ENCODE measurements at places on chromosomes 2 and 18. TPM values are rescaled to one million over a fixed set of nuclear protein-coding genes. Genes with fewer than 3 reads are reported as not detected.

GRCh38 chr18:24846138-24846537 is 385.7 kb downstream of the HRH4 start:
- H3K36me3 ChIP-seq = no peaks in the 10 kb centered on the region
- H3K27me3 ChIP-seq = peaks cover 13% of the 10 kb centered on the region
- no peak overlapping the region for H3K4me3 ChIP-seq
- no peak for DNase-seq

DNA sequence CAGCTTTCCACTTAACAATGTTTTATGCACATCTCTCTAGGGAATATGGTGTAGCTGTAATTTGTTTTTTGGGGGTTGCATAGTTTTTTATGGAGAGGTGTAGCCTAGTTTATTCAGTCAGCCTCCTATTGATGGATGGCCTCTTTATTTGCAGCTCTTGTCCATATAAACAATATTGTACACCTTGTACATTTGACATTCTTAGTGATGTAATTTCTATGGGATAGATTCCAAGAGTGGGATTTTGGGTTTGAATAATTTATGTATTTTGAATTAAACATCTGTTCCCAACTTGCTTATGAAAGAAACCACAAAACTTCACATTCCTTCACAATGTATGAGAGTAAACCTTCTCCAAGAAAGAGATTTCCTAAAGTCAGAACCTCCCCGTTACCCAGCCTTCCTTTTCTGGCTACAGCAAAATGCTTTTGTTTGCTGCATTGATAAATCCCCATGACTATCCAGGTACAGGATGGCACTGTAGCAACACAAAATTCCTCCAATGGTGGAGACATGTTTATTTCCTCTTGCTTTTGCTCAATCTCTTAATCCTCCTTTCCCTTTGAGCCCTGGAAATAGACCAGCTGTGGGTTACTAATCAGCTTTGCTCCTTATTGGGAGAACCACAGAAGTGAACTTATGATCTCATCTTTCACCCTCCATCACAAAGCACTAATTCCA is 58.4 kb upstream of the GALR1 start:
- H3K36me3 ChIP-seq = no peaks in the 10 kb centered on the region
- no peak for DNase-seq
- H3K27ac ChIP-seq = no peak overlapping the region
- H3K4me3 ChIP-seq = no peak overlapping the region
- H3K4me1 ChIP-seq = no peaks in the 10 kb centered on the region
- no peaks in the 10 kb centered on the region for H3K27me3 ChIP-seq

GRCh38 chr2:97935719-97936161 is 60.0 kb downstream of the TMEM131 start:
- no peaks in the 10 kb centered on the region for H3K36me3 ChIP-seq
- H3K4me3 ChIP-seq = peak overlapping the region; percentile 2
- H3K27me3 ChIP-seq = no peaks in the 10 kb centered on the region
- no peak for DNase-seq
- H3K27ac ChIP-seq = peak overlapping the region; percentile 24

DNA sequence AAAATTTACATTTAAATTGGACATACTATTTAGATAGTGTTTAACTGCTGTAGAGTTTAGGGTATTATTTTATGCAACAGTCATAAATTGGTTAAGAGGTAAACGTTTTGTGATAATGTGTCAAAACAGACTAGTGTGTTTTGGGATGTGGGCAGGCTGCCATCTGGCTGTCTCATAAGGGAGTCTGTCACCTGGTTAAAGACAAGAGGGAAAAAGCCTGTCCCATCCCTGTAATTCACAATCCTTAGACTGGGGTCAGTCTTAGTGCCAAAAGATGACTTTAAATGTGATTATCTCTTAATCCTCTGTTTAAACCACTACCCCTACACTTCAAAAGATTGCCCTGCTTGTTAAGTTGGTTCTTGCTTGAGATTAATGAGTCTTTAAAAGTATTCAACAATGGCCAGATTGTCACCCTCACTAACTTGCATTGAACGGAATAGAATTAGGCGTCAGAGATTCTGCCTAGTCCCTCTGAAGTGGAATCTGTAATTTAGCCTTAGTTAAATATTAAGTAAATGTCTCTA is 59.2 kb downstream of the SGPP2 start:
- no peak overlapping the region for H3K27ac ChIP-seq
- H3K36me3 ChIP-seq = no peaks in the 10 kb centered on the region
- H3K27me3 ChIP-seq = peaks cover 6% of the 10 kb centered on the region
- H3K4me1 ChIP-seq = no peaks in the 10 kb centered on the region

DNA sequence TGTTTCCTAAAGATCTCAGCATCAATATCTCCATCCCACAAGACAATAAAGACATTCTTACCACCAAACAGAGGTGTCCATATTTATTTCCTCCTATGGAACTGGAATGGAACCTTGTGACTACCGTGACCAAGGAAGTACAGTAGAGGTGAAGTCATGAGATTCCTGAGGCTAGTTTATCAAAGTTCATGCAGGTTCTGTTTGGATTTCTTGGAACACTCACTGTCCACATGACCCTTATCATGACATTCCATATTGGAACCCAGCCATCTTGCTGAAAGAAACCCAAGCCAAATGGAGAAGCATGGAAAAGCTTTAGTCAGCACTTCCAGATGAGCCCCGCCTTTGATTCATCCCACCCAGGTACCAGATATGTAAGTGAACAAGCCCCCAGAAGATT is 516.0 kb upstream of the POU3F3 start:
- no peak for DNase-seq
- peaks cover 2% of the 10 kb centered on the region for H3K27me3 ChIP-seq
- no peaks in the 10 kb centered on the region for H3K4me1 ChIP-seq
- no peak overlapping the region for H3K4me3 ChIP-seq

DNA sequence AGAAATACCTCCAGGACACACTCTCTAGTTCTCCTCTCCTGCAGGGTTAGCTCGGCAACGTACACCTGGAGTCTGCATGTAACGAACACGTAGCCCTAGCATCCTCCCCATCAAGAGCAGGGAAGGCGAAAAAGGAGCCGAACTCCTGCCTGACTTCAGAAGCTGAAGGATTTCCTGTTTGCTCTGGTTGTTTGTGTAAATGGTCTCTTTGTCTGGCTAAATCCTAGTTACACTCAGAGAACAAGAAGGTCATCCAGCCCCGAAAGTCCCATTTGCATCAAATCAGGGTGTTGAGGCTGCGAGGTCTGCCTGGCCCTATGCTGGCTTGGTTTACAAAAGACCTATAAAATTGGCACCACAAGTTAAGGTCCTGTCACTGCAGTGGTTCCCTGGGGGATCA is 66.4 kb upstream of the POMC start:
- peaks cover 24% of the 10 kb centered on the region for H3K4me1 ChIP-seq
- no peaks in the 10 kb centered on the region for H3K27me3 ChIP-seq
- H3K36me3 ChIP-seq = peaks cover 11% of the 10 kb centered on the region
- H3K4me3 ChIP-seq = no peak overlapping the region

GRCh38 chr2:216827073-216827720 is 32.7 kb downstream of the TNP1 start:
- no peak overlapping the region for H3K4me3 ChIP-seq
- no peaks in the 10 kb centered on the region for H3K4me1 ChIP-seq
- H3K36me3 ChIP-seq = no peaks in the 10 kb centered on the region
- no peak overlapping the region for H3K27ac ChIP-seq

- H3K36me3 ChIP-seq = no peaks in the 10 kb centered on the region
- no peak overlapping the region for H3K4me3 ChIP-seq
- no peaks in the 10 kb centered on the region for H3K4me1 ChIP-seq
- no peak for DNase-seq
These were observed 57.4 kb downstream of the FECH start for GRCh38 chr18:57529151-57529550.

DNA sequence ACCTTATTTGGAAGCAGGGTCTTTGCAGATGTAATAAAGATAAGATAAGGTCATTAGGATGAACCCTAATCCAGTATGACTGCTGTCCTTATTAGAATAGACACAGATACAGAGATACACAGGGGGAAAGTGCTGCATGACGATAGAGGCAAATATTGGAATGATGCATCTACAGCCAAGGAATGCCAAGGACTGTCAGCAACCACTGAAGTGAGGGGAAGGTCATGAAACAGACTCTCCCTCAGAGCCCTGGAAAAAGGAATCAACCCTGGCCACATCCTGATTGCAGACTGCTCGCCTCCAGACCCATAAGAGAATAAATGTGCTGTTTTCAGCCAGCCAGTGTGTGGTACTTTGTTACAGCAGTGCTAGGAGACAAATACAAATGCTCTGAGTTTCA is 14.8 kb downstream of the TMEM237 start:
- H3K4me3 ChIP-seq = no peak overlapping the region
- DNase-seq = no peak
- H3K27ac ChIP-seq = no peak overlapping the region
- H3K4me1 ChIP-seq = no peaks in the 10 kb centered on the region
- peaks cover 15% of the 10 kb centered on the region for H3K36me3 ChIP-seq

GRCh38 chr2:196075196-196075595 is 6.6 kb upstream of the DNAH7 start:
- no peaks in the 10 kb centered on the region for H3K36me3 ChIP-seq
- H3K27ac ChIP-seq = no peak overlapping the region
- peaks cover 24% of the 10 kb centered on the region for H3K4me1 ChIP-seq

DNA sequence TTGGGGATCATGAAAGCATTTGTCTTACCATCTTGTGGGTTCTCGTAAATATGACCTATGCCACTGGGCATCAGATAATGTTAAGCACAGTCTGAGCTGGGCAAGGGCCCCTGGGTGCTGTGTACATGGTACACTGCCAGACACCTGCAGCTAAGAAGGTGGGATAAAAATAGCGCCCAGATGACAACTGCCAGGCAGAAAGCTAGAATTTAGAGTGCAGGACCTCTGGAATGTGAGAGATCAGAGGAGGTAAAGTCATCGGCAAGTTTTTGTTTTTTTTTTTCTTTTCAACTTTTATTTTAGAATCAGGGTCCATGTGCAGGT is 53.8 kb upstream of the CYRIA start:
- no peaks in the 10 kb centered on the region for H3K4me1 ChIP-seq

- H3K36me3 ChIP-seq = peaks cover 3% of the 10 kb centered on the region
- no peak overlapping the region for H3K4me3 ChIP-seq
- peak overlapping the region; percentile 22 for H3K27ac ChIP-seq
- no peak for DNase-seq
- peaks cover 38% of the 10 kb centered on the region for H3K4me1 ChIP-seq
These were observed 184.5 kb downstream of the BCL2 start for GRCh38 chr18:63135101-63135500.

- no peak overlapping the region for H3K4me3 ChIP-seq
- no peak overlapping the region for H3K27ac ChIP-seq
- peaks cover 8% of the 10 kb centered on the region for H3K4me1 ChIP-seq
- peaks cover 7% of the 10 kb centered on the region for H3K27me3 ChIP-seq
- no peaks in the 10 kb centered on the region for H3K36me3 ChIP-seq
These were observed 72.5 kb downstream of the VAPA start for GRCh38 chr18:9986156-9986930.

DNA sequence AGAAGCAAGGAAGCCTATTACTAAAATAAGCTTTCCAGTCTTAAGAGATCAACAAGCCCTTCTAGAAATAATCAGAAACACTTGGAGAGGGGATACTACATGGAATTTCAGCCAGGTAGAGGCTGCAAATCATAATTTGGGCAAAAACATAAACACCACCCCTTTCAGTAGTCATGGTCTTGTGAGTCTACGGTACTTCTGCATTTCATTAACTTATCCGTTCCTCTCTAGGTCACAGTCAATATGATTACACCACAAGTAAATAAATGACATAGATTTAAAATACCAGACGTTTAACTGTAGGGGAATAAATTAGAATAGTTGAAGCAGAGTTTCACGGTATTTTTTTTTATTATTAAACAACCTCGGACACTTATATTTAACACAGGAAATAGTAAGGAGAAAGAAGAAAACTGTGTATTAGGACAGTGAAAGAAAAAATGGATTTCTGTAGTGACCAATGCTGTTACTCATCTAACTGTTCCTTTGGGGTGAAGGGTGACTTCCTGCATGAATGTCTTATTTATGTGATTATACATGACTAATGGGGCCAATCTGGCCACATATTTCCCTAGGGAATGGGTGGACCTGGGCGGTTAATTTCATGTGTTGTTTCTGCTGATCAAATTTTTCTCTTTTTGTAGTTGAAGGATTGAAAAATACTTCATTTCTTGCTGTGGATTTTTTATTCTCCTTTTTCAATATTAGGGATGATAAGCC is 456.6 kb upstream of the UBE2E3 start:
- H3K27me3 ChIP-seq = no peaks in the 10 kb centered on the region
- H3K4me3 ChIP-seq = no peak overlapping the region
- H3K4me1 ChIP-seq = no peaks in the 10 kb centered on the region
- no peak for DNase-seq

DNA sequence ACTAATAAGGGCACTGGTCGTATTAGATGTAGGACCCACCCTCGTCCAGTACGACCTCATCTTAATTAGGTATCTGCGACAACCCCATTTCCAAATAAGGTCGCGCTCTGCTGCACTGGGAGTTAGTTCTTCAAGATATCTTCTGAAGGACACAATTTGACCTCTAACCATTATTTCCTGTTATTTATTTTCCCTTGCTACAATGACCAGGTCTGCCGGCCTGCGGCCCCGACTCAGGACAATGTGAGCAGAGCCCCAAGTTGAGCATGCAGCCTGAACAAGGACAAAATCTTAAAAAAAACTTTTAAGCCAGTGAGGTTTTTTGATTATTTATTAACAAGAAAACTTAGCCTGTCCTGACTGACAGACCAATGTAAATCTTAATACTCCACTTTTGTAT is 107.6 kb downstream of the SMIM21 start:
- H3K4me3 ChIP-seq = no peak overlapping the region
- H3K36me3 ChIP-seq = no peaks in the 10 kb centered on the region
- H3K27ac ChIP-seq = no peak overlapping the region
- DNase-seq = no peak
- H3K4me1 ChIP-seq = no peaks in the 10 kb centered on the region
- no peaks in the 10 kb centered on the region for H3K27me3 ChIP-seq

The REEP1 gene
- not detected for polyA plus RNA-seq

The C2orf66 gene
- not detected for polyA plus RNA-seq

The FAM237A gene
- polyA plus RNA-seq = not detected

The IL36RN gene
- polyA plus RNA-seq = not detected

The TMBIM1 gene
- polyA plus RNA-seq = 114 TPM

The MAB21L4 gene
- polyA plus RNA-seq = not detected

The RTKN gene
- 0.30 TPM for polyA plus RNA-seq

The AFF3 gene
- 2.8 TPM for polyA plus RNA-seq

The FAHD2B gene
- polyA plus RNA-seq = 16.3 TPM

All from naive thymus-derived CD8-positive, alpha-beta T cell (primary cell).